Activated CD4-positive, CD25-positive, alpha-beta regulatory T cell (primary cell): ENCODE measurements at places on chromosomes 1 and 21.

DNA sequence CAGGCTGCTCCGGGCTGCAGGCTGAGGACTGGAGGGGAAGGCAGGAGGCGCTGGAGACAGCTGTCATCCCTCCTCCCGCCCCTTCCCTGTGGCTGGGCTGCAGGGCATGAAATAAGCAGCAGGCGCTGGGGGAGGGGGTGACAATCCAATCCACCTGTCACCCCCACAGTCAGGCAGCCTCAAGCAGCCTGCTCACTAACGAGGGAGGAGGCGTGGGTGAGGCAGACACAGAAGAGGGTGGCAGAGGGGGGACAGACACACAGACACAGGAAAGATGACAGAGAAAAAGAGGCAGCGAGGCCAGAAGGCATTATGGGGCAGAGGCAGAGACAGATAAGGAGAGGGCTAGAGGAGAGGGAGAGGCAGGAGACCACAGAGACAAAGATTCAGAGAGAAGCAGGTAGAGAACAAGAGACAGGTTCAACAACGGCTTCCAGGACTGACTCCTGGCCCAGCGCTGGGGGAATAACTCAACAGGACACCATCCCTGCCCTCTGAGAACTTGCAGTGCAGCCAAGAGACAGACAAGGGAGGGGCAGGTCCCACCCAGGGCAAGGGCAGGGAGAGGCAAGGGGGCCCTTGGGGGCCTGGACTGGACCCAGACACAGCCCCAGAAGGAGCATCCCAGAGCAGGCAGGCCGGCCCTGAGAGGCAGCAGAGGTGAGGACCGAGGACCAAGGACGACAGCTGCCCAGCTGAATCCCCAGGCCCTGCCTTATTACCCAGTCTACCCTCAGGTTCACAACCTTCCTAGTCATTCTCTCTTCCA, 11.2 kb downstream of the MEF2D start:
- DNase-seq: no peak

GRCh38 chr1:64167176-64167575, 36.2 kb upstream of the UBE2U start:
- no peak for DNase-seq

GRCh38 chr1:44610527-44611148, 63.6 kb downstream of the TMEM53 start:
- no peak for DNase-seq

GRCh38 chr1:183622013-183622412, 13.6 kb downstream of the ARPC5 start:
- DNase-seq: no peak

DNA sequence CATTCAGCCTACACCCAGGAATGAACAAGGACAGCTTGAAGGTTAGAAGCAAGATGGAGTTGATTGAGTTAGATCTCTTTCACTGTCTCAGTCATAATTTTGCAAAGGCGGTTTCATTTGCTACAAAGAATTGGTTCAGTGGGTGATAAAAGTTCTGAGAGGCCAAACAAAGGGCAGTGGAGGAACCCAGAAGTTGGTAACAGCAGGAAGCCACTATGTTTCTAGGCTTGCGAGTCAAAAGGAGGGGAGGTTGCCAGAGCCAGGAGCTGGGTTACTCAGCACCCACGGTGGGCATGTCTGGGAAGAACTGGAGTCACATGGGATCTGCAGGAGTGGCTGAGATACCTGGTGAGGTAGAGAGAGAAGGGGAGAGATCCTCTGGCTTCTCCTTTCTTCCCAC, 64.2 kb upstream of the MRPS6 start:
- no peak for DNase-seq

DNA sequence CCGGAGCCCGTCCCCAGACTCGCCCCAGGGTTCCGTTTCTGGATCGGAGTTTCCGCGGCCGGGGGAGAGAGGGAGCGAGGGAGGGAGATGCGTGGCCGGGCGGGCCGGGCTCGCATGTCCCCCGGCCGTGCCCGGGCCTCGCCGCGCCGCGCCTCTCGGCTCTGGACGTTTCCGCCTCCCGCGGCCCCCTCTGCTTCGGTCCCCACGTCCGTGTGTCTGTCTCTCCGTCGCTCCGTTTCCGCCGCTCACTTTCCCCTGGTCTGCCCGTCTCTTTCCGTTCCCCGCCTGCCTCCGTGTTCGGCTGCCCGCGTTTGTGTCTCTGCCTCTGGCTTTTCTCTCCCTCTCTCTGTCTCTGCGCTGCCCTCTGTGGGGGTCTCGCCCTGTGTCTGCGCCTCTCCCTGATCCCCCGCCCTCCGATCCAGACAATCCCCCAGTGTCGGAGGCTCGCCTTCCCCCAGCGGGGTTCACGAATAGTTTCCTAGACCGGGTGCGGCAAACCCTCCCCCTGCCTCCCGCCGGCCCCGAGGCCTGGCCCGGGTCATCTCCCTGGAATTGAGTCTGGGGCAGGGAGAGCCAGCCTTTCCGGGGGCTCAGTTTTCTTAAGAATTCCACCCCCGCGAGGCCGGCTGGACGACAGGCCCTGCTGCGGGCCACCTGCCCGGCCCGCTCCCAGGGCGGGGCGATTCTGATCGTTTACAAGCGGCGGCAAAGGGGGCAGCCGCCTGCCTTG, 735 bp downstream of the NBL1 start:
- no peak for DNase-seq

- DNase-seq: no peak
Measured at GRCh38 chr21:31195334-31196015, 148.6 kb downstream of the TIAM1 start.

- no peak for DNase-seq
Measured at GRCh38 chr1:118921994-118922393, 66.1 kb downstream of the TBX15 start.

DNA sequence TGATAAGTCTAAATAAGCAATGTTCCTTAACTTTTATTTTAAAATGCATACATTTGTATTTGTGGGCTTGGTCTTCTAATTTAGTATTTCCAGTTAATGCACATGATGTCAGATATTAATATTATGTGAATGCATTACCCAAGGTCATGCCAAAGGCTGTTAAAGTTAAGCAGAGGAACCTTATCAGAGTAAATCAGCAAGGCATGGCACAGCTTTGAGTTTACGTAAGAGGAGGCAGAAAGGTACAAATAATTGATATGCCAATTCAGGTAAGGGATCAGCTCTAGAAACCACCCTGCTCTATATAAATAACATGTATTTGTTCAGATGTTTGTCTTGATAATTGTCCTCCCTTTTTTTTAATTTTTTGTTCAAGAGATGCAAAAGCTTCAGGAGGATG, 64.5 kb upstream of the CHRM3 start:
- DNase-seq: no peak

DNA sequence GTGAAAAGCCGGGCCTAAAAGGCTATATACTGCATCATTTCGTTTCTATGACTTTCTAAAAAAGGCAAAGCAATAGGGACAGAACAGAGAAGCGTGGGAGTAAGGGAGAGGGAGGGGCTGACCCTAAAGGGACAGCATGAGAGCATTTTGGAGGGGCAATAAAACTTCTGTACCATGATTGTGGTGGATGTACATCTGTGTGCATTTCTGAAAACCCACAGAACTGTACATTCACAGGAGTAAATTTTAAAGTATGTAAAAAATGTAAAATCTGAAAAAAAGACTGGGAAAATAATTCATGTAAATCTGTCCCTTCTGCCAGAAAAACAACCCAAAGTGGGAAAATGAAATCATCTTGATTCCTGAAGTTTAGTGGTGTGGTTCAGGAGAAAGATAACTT, 235.4 kb downstream of the CENPF start:
- DNase-seq: no peak

GRCh38 chr1:164576291-164577271, 17.6 kb downstream of the PBX1 start:
- no peak for DNase-seq

- DNase-seq: no peak
Measured at GRCh38 chr21:37551331-37551992, 184.9 kb downstream of the DYRK1A start.
